ENCODE measurements at places on chromosomes 3 and 15.

DNA sequence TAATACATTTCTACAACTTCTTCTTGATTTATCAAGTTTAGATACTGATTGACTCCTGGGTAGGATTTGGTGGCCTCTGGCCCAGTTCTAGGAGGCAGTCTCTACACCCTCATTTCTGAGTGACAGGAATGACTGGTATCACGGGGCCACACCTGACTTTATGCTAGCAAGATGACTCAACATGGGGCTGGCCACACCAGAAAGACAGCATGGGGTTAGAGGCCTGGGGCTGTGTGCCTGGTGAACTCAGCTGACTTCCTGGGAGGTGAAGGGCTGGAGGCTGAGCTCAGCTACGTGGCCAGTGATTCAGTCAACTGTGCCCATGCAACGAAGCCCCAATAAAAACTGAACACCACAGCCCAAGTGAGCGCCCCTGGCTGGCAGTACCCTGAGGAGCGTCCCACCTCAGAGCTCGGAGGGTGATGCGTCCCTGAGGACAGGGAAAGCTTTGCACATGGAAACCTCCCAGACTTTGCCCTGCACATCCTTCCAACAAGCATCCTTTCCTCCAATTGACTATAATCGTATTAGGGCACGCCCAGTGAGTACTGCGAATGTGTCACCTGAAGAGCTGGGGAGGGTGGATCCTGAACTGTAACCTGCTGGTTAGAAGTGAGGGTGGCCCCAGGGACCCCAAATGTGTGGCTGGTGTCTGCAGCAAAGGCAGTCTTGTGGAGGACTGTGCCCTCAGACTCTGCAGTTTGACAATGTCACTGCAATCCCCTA lies 57.2 kb downstream of the NIPA2 start:
- peak; percentile 53 for ATAC-seq

- ATAC-seq = no peak
These were observed 14.8 kb downstream of the MYL3 start for GRCh38 chr3:46848271-46849044.

DNA sequence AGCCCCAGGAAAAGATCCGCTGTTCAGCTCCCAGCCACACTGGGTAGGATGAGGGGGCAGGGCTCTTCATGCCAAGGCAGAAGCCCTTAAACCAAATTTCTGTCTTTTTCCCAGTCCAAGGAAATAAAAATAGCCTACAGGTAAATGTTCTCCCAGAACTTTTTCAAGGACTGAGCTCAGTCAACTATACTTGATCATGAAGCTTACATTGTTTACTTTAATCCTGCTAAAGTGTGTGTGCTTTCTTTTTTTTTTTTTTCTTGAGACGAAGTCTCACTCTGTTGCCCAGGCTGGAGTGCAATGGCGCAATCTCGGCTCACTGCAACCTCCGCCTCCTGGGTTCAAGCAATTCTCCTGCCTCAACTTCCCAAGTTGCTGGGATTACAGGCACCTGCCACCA lies 17.9 kb downstream of the CLDN18 start:
- ATAC-seq = no peak

DNA sequence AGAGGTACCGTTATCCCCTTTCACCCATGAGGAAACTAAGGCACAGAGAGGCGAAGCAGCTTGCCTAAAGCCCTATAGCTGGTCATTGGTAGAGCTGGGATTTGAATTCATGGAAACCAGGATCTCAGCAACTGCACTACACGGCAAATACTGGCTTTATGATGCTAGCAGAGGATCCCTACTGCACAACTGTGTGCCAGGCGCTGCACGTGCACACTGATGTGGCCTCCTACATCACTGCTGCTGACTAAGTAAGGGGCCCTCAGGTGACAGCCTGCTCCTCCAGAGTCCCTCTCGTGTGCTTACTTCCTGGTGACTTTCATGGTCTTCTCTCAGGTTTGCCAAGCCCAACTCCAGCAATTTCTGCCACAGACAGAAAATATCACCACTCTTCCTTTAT lies 3.4 kb upstream of the POLG start:
- no peak for ATAC-seq

GRCh38 chr3:191502583-191502982 lies 41.6 kb downstream of the PYDC2 start:
- no peak for ATAC-seq

GRCh38 chr3:106296062-106296461 lies 427.2 kb upstream of the CBLB start:
- no peak for ATAC-seq

DNA sequence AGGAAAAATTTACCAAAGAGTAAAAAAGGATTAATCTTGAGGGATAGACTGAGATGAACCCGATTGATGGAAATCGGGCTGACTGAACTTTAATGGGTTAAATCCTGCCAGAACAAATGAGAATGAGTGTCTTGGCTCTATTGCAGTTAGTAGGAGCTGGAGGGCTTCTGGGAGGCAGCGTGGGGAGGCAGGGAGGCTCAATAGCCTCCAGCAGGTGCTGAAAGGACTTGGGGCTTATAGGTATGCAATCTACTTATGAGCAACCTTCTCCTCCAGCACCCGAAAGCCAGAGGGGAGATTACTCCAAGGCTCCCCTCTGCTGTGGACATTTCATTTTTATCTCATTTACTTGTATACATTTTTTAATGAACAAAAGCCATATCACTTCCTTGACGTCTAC lies 1.0 kb upstream of the CRYBG3 start:
- no peak for ATAC-seq

DNA sequence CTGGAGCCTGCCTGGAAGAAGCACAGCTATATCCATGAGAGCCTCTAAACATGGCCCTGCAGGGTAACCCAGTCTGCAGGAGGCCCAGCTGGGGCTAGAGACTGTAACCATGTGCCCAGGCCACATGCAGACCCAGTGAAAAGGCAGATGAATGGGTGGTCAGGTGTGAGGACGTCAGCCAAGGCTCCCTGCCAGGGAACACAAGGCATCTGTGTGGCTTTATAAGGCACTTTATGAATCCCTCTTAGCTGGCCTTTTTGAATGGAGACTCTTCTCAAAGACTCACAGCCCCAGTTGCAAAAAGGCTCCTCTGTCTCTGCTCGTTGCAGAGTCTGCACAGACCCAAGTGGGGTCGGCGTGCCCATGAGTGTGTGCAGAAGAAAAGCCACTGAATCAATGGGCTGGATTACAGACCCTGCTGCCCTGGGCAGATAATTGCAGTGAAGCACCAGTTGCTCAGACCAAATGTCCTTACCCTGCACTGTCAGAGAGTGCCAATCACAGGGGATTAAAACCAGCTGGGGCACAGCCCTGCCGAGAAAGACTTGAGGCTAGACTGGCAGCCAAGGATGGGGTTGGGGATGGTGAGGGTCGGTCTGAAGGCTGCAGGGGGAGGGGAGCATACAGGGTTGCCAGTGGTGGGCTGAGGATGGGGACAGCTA lies 154.2 kb downstream of the RAB11A start:
- no peak for ATAC-seq

DNA sequence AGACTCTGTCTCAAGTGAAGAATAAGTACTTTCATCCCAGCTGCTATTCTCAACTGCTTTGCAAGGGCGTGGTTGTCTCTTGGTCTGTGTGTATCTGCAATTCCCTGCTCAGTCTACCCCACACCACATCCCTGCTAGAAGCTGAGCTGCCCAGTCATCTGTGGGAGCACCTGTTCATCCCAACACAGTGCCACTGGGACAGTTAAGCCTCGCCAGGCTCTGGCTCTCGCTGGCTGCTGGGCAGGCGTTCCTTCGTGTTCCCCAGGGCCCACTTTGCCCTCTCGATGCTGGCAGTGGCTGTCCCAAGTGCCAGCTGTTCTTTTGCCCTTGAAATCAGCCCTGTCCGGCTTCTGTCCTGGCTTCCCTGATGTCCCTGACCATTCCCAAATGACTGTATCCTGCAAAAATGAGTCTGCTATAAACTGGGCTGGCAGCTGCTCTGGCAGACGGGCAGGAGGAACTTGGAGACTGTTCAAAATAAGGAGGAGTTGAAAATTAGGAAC lies 91.6 kb upstream of the KLHL25 start:
- ATAC-seq = no peak

DNA sequence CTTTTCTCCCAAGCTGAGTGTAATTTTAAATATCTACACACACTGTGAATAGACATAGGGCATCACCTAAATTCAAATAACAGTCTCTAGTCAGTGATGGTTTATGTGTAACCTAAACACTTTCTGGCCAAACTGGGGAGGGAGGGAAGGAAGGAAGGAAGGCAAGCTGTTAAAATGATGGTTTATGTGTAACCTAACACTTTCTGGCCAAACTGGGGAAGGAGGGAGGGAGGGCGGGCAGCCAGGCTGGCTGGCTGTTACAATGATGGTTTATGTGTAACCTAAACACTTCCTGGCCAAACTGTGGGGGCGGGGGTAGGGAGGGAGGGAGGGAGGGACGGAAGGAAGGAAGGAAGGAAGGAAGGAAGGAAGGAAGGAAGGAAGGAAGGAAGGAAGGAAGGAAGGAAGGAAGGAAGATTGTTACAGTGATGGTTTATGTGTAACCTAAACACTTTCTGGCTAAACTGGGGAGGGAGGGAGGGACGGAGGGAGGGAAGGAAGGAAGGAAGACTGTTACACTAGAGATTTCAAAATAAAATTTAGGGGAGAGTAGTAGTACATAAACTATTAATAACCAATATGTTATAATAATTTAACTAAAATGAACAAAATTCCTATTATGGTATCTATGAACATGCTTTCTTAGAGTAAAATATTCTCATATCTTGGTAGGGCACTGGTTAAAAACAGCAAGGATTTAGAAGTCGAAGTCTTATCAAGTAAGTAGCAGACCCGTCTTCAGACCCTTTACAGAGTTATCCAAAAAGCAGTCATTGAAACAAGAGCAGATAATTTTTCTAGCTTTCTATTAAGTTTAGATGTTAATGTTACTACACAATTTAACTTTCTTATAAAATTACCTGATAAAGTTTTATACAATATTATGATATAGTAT lies 148.1 kb downstream of the LMLN start:
- ATAC-seq = no peak

DNA sequence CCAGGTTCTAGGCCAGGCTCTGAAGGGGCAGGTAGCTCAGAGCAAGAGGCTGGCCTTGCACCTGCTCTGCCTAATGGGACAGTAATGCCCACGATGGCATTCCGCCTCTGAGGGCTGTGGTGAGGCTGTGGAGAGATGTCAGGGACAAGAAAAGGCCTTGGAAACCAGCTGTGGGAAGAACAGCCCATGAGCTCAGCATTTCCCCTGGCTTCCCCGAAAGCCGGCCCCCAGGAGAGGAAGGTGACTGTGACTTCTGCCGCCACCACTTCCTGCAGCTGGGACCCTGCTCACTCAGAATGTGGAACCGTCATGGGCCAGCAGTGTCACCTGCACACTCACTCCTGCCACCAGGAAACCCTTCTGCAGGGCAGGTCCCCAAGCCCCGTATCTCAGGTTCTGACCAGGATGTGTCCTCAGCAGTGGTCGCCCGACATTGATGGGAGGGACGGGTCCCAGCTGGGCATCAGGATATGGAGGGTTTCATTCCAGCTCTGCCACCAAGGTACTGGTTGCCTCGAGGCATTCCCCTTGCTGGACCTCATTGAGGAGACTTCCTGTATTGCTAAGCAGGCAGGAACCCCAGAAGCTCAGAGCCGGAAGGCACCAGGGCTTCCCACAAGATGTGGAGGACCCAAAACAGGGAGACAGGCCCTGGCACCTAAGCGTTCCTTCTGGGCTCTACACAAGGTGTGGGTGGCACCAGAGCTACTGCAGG lies 30.7 kb downstream of the SEMA7A start:
- peak; percentile 78 for ATAC-seq

- no peak for ATAC-seq
These were observed 17.4 kb downstream of the CSPG4 start for GRCh38 chr15:75695220-75695619.

- no peak for ATAC-seq
These were observed 190.7 kb upstream of the CTDSPL start for GRCh38 chr3:37670961-37671483.

GRCh38 chr3:182234881-182235280 lies 523.2 kb downstream of the SOX2 start:
- no peak for ATAC-seq

GRCh38 chr15:63015618-63016017 lies 26.9 kb upstream of the TPM1 start:
- no peak for ATAC-seq

DNA sequence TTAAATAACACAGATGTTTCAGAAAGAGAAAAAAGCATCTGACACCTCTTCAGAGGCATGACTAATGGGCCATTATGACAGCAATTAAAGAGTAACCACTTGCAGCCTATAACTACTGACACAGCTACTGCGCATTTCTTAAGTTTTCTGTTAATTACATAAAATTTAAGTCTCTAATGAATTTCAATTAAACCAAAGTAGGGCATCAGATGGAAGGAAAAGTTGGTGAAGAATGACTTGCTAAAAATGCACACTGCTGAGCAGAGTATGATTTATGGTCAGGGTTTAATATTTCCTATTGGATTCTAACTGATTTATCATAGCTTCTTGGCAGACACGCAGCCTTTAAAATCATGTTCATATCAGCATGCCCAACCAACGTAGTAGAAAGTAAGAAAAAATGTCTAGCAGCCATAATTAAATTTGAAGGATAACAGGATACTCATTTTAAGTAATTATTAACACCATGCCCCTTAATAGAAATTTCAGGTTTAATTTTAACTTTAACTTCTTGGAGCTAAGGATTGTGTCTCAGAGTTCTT lies 140.0 kb downstream of the CBLB start:
- no peak for ATAC-seq

- ATAC-seq = peak; percentile 59
These were observed 78.7 kb downstream of the ITPR1 start for GRCh38 chr3:4571690-4572334.

Measured in stimulated activated memory B cell treated with anti-CD40 and anti-IgM and Interleukin-4, amounts not matched to agents 10 μg/mL and 1 μg/mL and 100 μg/mL, for 72 hours (primary cell).